ENCODE measurements at places on chromosomes 12 and 14.

GRCh38 chr12:6647083-6647604, at the start of gene ACRBP:
TSS of gene ACRBP (minus strand) at chr12:6647432. CDS start at chr12:6647366, 66 bp downstream.
- no peak for DNase-seq

GRCh38 chr12:54167500-54167896, 21.3 kb downstream of the SMUG1 start:
- no peak for DNase-seq

- DNase-seq, result no peak
Observed at GRCh38 chr12:121404734-121405133, 4.8 kb downstream of the RNF34 start.

DNA sequence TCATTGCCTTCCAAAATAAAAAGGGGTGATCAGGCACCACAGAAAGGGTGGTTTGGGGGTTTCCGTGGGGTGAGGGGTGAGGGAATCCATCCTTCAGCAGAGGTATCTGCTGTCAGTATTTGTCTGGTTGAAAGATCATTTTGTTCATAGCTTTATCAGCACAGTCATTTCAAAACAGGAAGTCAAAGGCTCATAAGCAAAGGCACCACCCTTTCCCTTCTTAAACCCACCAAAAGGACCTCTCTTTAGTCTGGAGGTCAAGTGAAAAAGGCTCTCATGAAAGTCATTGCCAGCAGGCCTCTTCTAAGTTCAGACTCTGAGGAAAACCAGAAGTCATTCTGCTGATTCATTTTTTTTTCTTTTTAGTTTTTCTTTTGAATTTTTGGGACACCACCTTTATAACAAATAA, 6.2 kb downstream of the CHST11 start:
- DNase-seq, result no peak

- no peak for DNase-seq
Observed at GRCh38 chr14:33799705-33800570, 150.9 kb downstream of the EGLN3 start.

DNA sequence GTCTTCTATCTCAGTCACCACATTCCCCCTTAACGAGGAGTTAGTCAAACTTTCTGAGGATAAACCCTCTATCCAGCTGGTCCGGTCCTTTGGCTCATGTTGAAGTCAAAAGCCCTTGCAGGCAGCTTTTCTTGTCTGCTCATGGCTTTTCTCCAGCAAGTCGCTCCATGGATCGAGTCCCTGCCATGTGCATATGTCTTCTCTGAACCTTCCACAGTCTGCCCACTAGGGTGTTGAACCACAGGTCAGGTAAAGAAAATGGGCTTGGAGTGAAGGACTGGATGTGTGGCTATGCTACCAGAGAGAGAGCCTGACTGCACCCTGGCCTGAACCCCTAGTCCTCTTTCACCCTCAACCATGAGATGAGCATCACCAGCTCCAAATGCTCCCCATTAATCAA, 22.8 kb downstream of the C14orf132 start:
- no peak for DNase-seq

DNA sequence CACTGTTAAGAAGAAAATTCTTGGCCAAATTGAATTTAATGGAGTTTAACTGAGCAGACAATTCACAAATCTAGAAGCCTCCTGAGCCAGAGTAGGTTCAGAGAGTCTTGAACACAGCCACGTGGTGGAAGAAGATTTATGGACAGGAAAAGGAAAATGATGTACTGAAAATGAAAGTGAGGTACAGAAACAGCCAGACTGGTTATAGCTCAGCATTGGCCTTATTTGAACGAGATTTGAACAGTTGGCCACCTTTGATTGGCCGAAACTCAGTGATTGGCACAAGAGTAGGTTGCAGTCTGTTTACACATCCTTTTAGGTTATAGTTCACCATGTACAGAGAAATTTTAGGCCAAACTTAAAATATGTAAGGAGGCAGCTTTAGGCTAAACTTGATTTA, 9.9 kb downstream of the OAS2 start:
- DNase-seq, result no peak

DNA sequence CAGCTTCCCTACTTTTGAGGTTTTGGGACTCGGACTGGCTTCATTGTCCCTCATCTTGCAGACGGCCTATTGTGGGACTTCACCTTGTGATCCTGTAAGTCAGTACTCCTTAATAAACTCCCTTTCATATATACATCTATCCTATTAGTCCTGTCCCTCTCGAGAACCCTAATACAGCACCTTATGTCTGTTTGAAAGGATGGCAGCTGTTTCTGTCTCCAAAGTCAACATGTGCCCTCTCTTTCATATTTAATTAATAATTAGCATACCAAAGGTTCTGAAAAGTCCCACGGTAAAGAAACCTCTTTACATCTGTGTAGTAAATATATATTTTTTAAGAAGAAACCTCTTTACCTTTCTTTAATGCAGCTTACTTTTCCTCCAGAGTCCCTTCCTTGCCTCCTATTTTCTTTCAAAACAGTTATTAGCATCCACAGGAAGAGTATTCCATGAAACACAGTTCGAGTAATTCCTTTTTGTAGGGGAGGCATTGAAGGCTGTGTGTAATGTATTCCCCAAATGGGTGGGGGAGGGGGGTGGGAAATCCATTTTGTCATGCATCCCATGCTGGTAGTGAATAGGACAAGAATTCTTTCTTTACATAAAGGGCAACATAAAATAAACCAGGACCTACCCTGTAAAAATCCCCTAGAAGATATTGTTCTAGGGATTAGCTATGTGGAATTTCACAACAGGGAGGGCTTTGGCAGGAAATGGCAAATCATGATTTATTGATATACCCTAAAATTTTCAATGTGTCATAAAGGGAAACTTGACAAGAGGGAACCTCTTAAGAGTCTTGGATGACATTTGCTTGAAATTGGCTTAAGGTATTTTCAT, 241.5 kb downstream of the SUDS3 start:
- DNase-seq, result no peak

- DNase-seq, result no peak
Observed at GRCh38 chr12:104356231-104357115, 52.9 kb downstream of the EID3 start.

DNA sequence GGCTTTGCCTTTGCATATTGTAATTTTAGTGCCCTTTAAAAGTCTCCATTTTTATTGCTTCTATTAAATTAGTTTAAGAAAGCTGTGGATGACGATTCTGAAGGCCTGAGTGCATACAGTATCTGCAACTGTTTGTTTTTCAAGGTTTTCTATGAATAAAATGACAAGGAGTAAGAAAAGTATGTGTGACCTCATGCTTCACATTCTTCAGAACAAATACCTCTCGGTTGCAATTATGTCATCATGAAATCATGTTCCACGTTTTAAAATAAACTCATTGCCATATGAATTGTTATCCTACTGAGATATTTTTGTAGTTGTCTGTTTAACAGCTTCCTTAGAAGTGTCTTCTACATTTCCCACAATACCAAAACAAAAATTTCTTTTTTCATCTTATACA, 374.6 kb downstream of the MDGA2 start:
- no peak for DNase-seq

GRCh38 chr12:119328111-119328510, 6.4 kb upstream of the CCDC60 start:
- DNase-seq, result no peak

DNA sequence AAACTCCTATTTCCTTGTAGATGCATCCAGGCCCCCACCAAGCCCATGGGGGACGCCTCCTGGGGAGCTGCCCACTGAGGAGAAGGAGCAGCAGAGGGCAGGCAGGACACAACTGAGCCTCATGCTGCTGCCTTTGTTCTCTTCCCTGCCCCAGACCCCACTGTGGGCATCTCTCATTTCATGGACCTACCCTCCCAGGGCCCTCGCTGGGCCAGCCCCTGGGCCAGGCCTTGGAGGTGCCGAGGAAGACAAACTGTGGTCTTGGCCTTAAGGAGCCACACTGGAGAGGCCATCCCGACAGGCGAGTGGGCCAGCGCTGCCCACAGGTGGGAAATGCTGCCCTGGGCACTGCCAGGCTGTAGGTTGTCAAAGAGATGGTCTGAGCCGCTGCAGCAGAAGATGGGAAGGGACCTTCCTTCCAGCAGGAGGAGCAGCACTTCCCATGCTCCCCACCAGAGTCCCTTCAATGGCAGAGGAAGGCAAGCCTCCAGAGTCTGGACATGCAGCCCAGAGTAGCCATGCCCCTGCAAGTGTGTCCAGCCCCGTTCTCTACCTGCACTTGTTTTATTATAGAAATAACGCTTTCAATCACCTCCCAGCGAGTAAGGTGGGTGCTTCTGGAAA, 147.4 kb downstream of the BCL11B start:
- DNase-seq, result no peak

DNA sequence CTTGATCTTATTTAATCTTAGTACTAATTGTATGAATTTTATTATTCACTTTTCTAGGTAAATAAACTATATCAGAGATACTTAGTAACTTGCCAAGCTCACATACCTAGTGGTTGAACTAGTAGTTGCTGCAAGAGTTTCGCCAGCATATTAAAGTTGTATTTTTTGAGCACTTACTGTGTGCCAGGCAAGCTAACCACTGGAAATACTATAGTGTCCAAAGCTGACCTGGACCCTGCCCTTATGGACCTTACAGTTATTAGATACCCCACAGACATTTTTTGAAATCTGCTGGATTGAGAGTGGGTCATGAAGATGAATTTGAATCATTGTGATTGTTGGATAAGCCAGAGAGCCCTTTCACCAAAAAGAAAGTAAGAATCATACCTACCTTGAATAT, 125.0 kb downstream of the RAD51B start:
- no peak for DNase-seq

GRCh38 chr12:122918827-122919226, 22.9 kb upstream of the VPS37B start:
- no peak for DNase-seq

DNA sequence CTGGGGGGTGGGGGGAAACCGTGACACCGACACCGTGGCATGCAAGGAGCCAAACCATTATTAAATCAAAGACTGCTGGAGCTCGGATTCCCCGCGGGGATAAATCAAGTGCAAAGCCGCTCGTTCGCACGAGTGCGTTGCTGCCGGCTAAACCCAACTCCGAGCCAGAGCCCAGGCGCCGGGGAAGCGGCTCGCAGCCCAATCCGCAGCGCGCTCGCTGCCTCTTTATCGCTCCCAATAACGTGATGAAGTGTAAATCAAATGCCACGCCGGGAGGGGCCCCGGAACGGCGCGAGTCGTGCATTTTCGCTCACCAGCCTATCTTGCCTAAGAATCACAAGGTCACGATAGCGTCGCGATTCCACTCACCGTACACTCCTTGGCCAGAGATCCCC, 1.3 kb downstream of the MDGA2 start:
- no peak for DNase-seq

GRCh38 chr12:67876305-67876915, 112.8 kb upstream of the IFNG-AS1 start:
- no peak for DNase-seq

DNA sequence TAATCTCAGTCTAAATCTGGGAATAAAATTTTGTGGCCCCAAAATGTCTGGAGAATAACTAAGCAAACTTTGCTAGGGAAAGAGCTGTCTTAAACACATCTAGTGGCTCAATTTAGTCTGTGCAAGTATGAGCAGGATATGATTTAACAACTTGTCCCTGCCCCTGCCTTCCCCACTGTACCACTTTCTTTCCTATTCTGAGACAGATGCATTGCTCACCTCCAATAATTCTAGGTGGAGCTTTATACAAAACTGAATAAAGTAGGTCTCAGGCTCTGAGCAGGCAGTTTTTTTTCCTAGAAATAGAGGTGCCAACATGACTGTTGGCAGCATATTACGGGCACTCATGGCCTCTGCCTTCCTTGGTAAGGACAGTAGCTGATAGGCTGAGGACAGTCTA, 412.1 kb downstream of the DAD1 start:
- no peak for DNase-seq

DNA sequence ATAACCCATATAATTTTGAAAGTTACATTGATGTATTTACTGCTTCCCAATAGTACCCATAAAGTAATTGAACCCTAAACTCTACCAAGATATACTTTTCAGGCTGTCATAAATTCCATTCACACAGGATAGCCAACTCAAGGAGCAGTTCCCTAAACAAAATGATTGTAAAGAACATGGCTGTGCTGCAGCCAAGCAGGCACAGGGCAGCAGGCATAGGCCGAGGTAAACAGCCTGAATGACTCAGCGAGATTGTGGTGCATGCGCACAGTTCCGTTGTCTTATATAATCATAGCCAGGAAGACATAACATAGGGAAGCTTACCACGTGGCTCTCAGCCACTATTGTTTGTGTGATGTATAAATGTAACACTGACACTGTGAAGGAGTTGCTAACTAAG, 344.9 kb downstream of the FSCB start:
- DNase-seq, result no peak

DNA sequence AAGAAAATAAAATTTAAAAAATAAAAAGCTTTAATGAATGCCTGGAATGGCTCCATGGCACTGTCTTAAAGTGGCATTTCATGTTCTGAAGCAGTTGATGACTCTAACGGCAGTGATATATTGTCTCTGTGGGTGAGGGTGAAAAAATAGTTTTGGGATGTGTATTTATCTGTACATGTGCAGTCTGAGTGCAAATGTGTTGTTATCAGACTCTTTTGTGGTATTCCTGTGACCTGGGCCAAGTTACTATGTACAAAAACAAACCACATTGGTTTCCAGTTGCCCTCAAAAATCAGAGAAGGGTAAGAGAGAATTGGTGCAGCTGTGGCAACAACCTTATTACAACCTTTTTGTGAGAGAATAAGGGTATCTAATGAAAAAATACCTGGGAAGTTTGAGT, 81.7 kb upstream of the CCDC91 start:
- no peak for DNase-seq

- no peak for DNase-seq
Observed at GRCh38 chr14:70822530-70823185, 13.3 kb upstream of the MAP3K9 start.

DNA sequence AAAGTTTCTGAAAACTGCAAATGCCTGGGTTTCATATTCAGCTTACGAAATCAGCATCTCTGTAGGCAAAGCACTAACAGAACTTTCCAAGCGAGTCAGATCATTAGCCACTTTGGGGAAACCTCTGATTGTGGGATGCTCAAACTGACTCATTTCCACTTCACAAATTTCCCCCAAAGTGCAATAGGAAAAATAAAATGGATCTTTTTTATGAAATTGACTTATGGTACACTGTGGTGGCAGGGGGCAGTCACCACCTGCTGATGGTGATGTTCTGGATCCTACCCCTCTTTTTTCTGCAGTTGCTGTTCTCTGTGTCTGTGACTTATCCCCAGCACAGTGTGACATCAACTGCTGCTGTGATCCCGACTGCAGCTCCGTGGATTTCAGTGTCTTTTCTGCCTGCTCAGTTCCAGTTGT, 5.6 kb downstream of the TCTN1 start:
- no peak for DNase-seq

DNA sequence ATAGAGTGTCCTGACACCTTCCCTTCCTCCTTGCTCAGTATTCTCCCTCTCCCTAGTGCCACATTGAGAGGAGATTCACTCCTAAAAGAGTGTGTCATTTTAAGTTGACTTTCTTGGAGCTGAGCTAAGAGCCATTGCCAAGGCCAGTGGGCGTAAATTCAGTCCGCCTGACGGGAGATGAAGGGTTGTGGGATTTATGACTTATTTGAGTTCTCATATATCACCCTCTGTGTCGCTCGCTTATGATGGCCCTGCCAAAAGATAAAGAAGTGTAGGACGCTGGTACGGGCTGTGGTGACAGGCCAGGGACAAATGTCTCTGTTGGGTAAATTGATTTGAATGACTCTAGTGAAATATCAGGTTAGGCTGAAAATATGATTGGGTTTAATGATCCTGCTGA, 867.4 kb downstream of the NRXN3 start:
- no peak for DNase-seq

- no peak for DNase-seq
Observed at GRCh38 chr12:81987371-81987770, 228.2 kb upstream of the PPFIA2 start.

GRCh38 chr12:131092901-131093603, 139.3 kb downstream of the ADGRD1 start:
- DNase-seq, result no peak
